DMS79 (cell line): ENCODE measurements at places on chromosomes 16 and 17.

- DNase-seq, result no peak
Measured at GRCh38 chr17:18166894-18167293, 16.7 kb upstream of the ALKBH5 start.

DNA sequence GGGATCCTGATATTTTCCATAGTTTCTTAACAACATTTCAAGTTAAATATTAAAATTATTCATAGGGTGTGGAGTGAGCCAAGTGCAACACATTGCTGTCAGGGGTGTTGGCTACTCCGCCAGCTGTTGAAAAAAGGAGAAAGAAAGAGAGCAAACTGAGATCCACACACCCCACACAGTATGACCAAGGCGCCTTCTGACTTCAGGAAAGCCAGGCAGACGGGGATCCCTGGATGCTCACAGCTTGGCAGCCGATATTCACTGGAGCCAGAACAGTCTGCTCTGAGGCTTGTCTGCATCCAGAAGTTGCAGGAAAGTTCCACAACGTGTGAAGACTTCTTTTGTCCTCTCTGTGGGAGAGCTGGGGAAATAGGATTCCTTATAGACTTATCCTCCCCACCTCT, 9.3 kb downstream of the CHD9NB start:
- no peak for DNase-seq

GRCh38 chr17:38544839-38545209, 60.9 kb downstream of the SRCIN1 start:
- DNase-seq, result no peak

DNA sequence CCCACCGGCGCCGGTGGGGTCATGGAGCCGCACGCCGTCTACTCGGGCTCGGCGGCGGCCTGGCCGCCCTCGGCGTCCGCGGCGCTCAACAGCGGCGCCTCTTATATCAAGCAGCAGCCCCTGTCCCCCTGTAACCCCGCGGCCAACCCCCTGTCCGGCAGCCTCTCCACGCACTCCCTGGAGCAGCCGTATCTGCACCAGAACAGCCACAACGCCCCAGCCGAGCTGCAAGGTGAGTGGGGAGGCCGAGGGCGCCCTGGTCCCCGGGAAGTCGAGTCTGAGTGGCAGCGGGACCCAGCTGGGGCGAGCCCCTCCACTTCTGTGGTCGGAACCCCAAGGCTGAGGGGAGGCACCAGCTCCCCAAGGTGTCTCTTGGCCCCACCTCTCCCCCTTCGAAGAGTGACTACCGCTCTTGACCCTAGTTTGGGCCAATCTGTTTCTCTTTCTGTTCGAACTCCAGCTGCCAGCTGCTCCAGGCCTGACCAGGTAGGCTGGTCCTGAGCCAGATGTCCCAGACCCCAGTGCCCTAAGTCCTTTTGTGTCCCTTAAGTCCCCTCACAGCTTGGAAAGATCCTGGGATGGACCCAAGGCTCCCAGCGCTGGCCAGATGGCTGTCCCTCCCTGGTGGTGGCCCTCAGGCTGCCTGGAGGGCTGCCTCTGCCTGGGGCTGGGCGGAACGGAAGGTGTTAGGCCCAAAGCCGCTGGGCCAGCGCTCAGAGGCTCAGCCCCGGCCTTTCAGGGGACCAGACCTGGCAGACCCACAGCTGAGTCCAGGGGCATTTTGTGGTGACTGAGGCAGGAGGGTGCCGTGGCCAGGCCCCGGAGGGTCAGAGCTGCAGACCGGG, 1.2 kb downstream of the FOXF1 start:
- no peak for DNase-seq

- DNase-seq, result peak; percentile 96
Measured at GRCh38 chr16:23279721-23280153, 22.4 kb upstream of the SCNN1B start.

DNA sequence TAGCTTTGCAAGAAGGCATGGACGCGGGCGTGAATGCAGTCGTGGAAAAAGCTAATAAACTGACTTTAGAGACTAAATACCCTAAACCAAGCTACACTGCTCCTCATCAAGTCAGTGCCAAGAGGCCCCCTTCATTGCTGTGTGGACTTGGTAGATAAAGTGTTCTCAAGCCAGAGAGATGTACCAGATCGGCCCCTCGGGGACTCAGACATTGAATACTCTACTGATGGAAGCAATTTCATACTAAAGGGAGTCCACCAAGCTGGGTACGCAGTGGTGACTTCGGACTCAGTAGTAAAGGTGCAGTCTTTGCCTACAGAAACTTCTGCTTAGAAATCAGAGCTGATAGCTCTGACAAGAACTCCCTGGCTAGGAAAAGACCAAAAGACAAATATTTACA, 8.8 kb downstream of the POLR3K start:
- no peak for DNase-seq

GRCh38 chr16:50270510-50271147, 4.3 kb downstream of the ADCY7 start:
- DNase-seq, result no peak

DNA sequence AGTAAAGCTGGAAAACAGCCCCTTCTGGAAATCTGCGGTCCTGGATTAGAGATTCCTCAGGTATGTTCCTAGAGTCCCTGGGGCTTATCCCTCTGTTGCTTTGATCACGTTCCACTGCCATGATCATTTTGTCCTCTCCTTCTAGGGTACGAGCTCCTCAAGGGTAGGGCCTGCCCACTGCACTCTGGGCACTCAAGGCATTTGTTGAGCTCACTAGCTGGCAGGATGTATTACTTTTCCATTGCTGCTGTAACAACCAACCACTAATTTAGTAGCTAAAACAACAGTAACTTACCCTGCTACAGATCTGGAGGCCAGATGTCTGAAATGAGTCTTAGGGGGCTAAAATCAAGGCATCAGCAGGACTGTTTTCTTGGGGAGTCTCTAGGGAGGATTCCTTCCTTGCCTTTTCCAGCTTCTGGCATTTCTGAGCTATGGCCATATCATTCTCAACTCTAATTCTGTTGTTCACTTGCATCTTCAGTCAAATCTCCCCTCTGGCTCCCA, 65.7 kb downstream of the ARSG start:
- no peak for DNase-seq
